ENCODE measurements at places on chromosomes 6 and 20.

DNA sequence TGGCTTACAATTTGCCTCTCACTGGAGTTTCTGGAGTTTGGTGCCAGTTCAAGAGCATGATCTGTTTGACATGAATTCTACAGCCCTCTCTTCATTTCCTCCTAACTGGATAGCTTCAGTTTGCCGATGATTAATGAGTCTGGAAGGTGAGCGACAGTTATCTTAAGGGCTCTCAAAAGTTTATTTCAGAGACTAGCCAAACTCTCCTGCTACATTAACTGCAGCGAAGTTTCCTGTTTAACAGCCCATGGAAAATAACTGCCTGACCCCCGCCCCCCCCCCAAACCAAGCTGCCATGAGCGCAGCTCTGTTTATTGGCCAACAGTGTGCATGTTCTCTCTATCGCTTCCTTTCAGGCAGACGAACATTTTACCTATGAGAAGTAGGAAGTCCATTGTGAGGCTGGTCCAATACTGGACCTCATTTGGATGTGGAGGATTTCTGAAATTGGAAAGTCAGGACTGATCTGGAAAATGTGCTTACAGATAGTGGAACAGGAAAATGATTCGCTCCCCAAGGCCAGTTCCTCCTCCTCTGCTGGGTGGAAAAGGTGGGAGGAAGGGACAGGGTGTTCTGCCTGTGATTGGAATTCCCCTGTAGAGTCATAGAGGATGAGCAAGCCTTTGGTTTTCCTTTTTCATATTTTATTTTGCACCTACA lies 522.2 kb upstream of the JAG1 start:
- no peak for DNase-seq

GRCh38 chr20:36815454-36816091 lies 42.0 kb upstream of the DSN1 start:
- DNase-seq, result no peak

GRCh38 chr6:146785001-146785585 lies 186.3 kb downstream of the ADGB start:
- DNase-seq, result no peak

- no peak for DNase-seq
These were observed 10.9 kb downstream of the ZSCAN9 start for GRCh38 chr6:28235912-28236452.

DNA sequence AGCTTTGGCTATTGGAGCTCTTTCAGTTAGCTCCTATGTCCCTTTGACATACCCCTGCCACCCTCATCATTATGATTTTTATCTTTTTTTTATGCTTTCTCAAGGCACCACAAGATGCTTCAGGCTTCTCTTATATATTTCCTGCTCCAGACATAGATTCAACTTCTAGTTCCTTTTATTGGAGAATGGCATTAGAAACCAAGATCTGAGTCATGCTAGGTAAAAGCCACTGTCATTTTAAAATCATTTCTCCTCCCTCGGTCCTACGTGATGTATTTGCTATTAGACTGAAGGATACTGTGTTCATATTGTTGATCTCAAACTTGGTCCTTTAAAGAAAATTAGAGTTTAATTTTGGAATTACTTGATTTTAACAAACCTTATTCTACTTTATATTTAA lies 8.3 kb downstream of the TENT5A start:
- no peak for DNase-seq

Data from GM12892 (cell line).